ENCODE measurements at places on chromosomes 13 and 19. TPM values are rescaled to one million over a fixed set of nuclear protein-coding genes. Genes with fewer than 3 reads are reported as not detected.

- DNase-seq: no peak
These were observed 109.9 kb downstream of the OLFM4 start for GRCh38 chr13:53138376-53139036.

DNA sequence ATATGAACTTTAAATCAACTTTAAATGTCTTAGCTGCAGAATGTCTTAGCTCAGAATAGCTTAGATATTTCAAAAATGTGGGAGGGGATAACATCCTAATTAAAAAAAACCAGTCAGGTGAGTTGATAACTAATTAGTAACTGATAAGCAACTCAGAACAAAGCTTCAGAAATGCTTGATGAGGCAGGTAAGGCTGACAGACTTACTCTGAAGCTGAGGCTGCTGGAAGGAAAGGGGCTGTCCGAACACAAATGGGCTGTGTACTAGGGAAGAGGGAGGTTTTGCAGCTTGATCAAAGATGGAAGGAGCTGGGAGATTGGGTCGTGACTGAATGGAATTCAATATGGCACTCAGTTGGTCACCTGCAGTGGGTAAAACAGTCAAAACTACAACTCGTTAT, 91.2 kb upstream of the FBXL3 start:
- no peak for DNase-seq

HSD17B14 gene
- 2.8 TPM for total RNA-seq

- no peak for DNase-seq
These were observed 181.8 kb downstream of the TBC1D4 start for GRCh38 chr13:75299913-75300862.

GRCh38 chr13:80030491-80030890, 310.4 kb downstream of the SPRY2 start:
- peak; percentile 30 for DNase-seq
